Large intestine (tissue), 12 donors: ENCODE measurements at places on chromosomes 1 and 21.
A peak's percentile ranks its signal among the peaks of the same experiment; 100 is the strongest.

- H3K27me3 ChIP-seq = no peaks in the 10 kb centered on the region
- peaks cover 64% of the 10 kb centered on the region for H3K4me1 ChIP-seq
- H3K27ac ChIP-seq = no peak overlapping the region
- no peak for DNase-seq
Observed at GRCh38 chr1:156101880-156102279, 12.6 kb upstream of the LMNA start.

GRCh38 chr1:5988596-5989285 lies 3.5 kb downstream of the NPHP4 start:
- DNase-seq = no peak
- peaks cover 8% of the 10 kb centered on the region for H3K27me3 ChIP-seq
- H3K4me3 ChIP-seq = no peak overlapping the region
- no peak overlapping the region for H3K27ac ChIP-seq

DNA sequence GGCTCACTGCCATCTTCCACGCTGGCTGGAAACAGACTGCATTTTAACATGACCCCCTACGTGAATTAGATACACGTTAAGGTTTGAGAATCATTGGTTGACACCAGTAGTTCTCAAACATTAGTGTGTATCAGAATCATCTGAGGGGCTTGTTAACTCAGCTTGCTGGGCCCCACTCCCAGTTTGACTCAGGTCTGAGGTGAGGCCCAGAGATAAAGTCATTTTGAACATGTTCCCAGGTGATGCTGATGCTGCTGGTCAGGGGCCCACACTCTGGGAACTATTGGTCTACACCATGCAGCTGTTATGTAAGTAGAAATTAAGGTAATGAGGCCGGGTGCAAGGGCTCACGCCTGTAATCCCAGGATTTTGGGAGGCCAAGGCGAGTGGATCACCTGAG lies 1.3 kb downstream of the LSM10 start:
- no peaks in the 10 kb centered on the region for H3K4me1 ChIP-seq
- peaks cover 24% of the 10 kb centered on the region for H3K36me3 ChIP-seq
- H3K4me3 ChIP-seq = no peak overlapping the region
- no peak overlapping the region for H3K27ac ChIP-seq

- no peaks in the 10 kb centered on the region for H3K36me3 ChIP-seq
- no peaks in the 10 kb centered on the region for H3K27me3 ChIP-seq
- peaks cover 8% of the 10 kb centered on the region for H3K4me1 ChIP-seq
- DNase-seq = peak; percentile 35
Observed at GRCh38 chr21:41973861-41974751, 20.3 kb upstream of the C2CD2 start.

GRCh38 chr1:171841050-171841910 lies at the start of gene DNM3:
TSS of gene DNM3 (plus strand) at chr1:171841498. CDS start at chr1:171841657, 159 bp downstream.
- H3K36me3 ChIP-seq = no peaks in the 10 kb centered on the region
- peak; percentile 60 for DNase-seq
- H3K4me3 ChIP-seq = peak within 1 kb of the TSS; percentile 64
- H3K27me3 ChIP-seq = peaks cover 35% of the 10 kb centered on the region

GRCh38 chr1:26922431-26922729 lies 837 bp downstream of the NUDC start:
- DNase-seq = peak; percentile 41
- peak overlapping the region; percentile 66 for H3K27ac ChIP-seq
- H3K36me3 ChIP-seq = peaks cover 28% of the 10 kb centered on the region
- peak overlapping the region; percentile 86 for H3K4me3 ChIP-seq
